ENCODE measurements at places on chromosomes 2 and 18.
A peak's percentile ranks its signal among the peaks of the same experiment; 100 is the strongest.

DNA sequence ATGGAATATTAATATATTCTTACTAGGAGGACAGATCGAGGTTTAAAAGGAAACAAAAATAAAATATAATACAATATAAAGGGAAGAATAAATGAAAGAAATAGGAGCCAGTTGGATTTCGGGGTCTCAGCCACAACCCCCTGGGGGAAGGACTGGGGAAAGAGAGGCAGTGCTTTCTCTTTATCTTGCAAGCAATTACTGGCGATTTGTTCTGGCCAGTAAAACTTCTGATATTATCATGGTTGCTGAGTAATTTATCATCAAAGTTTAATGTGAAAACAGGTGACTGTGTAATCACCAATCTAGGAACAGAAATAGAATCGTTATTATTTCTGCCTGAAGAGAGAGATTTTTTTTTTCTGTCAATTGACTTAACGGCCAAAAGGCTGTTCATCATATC, 917.7 kb upstream of the CELF4 start:
- DNase-seq = no peak

- DNase-seq = no peak
These were observed 13.3 kb downstream of the TUBB6 start for GRCh38 chr18:12321333-12321732.

GRCh38 chr2:103808814-103809213, 1045.1 kb upstream of the POU3F3 start:
- no peak for DNase-seq

DNA sequence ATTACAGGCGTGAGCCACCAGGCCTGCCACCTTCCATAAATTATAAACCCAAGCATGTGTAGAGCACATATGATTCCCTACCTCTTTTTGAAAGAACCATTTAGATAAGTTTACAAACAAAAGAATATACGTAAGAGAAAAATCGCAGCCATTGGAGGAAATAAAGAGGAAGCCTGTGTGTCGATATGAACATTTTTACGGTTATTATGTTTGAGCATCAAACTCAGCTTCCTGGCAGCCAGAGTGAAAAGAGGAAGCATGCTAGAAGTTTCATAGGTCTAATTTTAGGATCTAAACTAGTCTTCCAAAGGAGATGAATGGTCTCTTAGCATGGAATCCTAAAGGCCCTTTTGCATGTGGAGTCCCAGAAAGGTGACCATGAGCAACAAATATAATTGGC, 104.3 kb downstream of the PLB1 start:
- no peak for DNase-seq

GRCh38 chr2:159051661-159052060, 83.2 kb downstream of the TANC1 start:
- DNase-seq = no peak

- DNase-seq = no peak
These were observed 251.9 kb upstream of the ZNF804A start for GRCh38 chr2:184346338-184346862.

- peak; percentile 87 for DNase-seq
These were observed at the start of gene LYPD6 for GRCh38 chr2:149330127-149331022. TSS of gene LYPD6 (plus strand) at chr2:149330587. CDS start at chr2:149437709, 107,122 bp downstream.

- DNase-seq = no peak
These were observed 1.1 kb downstream of the NAT8 start for GRCh38 chr2:73640946-73641766.

GRCh38 chr18:36706134-36706881, 122.5 kb downstream of the TPGS2 start:
- peak; percentile 13 for DNase-seq

DNA sequence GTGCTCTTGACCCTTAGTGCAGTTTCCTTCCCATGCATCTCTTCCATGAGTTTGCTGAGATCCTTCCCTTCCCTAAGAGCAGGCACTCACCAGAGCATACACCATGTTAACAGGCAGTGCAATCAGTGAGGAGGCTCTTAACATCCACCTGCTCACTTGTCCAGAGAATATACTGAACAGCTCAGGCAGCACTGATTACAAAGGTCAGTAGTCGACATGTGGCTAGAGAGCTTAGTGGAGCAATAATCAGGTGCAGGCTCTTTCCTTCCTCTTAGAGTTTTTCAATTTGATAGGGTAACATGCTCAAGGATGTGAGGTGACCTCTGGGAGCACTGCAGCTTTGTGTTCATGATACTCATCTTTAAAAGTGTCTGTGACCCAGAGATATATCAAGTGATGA, 144.1 kb upstream of the SETBP1 start:
- DNase-seq = no peak

GRCh38 chr2:230908595-230909191, 16.3 kb downstream of the GPR55 start:
- DNase-seq = peak; percentile 89

Measured in Daoy (cell line).